ENCODE measurements at places on chromosomes 6 and 20. TPM values are rescaled to one million over a fixed set of nuclear protein-coding genes. Genes with fewer than 3 reads are reported as not detected.

The IP6K3 gene
- total RNA-seq: 23.8 TPM

DNA sequence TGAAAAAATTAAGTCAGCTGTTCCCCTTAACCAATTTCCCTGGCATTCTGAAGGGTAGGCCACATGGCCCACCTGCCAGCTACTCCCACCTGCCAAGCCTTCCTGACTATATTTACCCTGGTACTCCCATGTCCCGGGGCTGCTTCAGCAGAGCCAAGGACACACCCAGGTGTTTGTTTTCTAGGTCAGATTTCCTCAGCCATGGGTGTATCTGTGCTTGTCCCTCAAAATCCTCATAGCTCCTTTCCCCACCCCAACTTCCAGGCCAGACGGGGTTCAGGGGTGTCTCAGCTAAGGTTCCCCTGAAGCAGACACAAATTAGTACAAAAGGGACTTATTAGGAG is 139.4 kb upstream of the CDYL start:
- DNase-seq: no peak

DNA sequence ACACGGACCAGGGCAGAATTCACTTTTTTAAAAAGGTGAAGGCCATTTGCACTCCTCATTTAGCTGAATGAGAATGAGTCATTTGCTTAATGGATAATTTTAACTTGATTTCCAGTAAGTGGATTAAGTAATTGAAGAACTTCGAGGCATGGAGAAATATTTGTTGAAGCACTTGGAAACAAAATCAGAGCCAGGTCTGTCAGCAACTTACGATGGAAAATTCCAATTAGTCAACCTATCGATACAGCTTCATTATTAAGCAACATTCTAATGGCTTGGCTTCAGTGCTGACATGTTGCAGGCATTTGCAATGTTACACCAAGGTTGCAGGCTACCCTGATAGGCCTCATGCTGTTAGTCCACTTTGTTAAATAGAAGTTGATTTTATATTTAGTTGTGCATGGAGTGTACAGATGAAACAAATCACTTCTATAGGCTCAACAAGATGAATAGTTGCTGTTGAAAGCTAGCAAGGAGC is 423.5 kb upstream of the SLC35B3 start:
- no peak for DNase-seq

DNA sequence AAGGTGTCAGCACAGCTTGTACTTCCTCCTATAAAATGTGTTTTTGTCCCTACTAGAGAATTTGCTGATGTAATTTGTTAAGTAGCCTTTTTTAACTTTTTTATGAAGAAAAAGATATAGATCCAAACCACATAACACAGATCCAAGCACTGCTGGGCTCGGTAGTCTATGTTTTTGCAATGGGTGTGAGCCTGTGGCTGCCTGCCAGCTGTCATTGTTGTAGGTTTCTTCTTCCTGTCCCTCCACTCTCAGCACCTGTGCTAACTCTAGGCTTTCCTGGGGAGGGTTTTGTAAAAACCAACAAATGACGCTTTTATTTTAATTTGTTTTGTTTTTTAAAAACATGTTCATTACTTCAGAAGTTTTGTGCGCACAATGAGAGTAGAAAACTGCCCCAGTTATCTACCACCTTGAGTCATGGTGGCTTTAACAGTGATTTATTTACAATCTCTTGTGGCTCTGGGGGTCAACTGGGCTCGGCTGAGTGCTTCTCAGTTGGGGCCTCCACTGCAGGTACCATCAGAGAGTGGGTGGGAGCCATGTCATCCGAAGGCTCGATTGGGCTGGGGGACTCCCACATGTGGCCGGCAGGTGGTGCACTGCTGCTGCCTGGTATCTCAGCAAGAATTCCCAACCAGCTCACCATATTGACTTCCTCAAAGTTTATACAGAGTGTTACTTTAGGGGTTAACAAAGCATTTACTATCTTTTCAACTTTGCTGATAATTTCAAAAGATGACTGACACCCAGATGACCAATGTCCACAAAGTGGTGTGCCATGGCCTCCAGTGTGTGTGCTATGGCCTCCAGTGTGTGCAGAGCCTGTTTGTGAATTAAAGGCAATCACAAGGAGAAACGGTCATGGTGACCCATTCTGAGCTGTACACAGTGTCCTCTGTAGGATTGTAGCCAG is 3.0 kb upstream of the CCR6 start:
- no peak for DNase-seq

DNA sequence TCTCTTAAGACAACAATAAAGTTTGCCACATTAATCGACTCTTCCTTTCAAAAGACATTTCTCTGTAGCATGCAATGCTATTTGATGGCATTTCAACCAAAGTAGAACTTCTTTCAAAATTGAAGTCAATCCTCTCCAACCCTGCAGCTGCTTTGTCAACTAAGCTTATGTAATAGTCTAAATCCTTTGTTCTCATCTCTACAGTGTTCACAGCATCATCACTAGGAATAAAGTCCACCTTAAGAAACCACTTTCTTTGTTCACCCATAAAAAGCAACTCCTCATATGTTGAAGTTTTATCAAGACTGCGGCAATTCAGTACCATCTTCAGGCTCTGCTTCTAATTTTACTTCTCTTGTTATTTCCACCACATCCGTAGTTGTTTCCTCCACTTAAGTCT is 11.5 kb upstream of the BLOC1S5 start:
- DNase-seq: no peak

The TCP11 gene
- not detected for total RNA-seq

DNA sequence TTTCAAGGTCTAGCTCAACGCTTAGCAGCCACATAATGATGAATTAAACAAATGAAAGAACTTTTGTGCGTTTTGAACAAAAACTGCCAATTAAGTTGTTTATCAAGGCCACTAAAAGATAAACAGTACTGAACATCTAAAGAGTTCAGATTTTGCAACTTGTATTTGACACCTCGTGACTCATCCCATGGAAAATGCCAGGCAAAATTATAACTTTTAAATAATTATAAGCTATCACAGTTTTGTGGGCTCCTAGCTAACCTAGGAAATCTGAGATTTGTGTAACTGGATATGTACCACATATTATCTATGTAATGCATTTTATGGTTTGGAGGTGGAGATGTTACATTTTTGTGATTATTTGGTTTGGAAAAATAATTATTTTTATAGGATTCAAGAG is 9.6 kb upstream of the BAG2 start:
- DNase-seq: no peak

- no peak for DNase-seq
Observed at GRCh38 chr6:67640484-67640883, 994.6 kb upstream of the ADGRB3 start.

GRCh38 chr6:146961831-146962230 is 242.4 kb upstream of the STXBP5 start:
- no peak for DNase-seq

The PTCRA gene
- total RNA-seq: not detected

GRCh38 chr20:10074513-10074912 is 39.7 kb downstream of the ANKEF1 start:
- DNase-seq: peak; percentile 41

DNA sequence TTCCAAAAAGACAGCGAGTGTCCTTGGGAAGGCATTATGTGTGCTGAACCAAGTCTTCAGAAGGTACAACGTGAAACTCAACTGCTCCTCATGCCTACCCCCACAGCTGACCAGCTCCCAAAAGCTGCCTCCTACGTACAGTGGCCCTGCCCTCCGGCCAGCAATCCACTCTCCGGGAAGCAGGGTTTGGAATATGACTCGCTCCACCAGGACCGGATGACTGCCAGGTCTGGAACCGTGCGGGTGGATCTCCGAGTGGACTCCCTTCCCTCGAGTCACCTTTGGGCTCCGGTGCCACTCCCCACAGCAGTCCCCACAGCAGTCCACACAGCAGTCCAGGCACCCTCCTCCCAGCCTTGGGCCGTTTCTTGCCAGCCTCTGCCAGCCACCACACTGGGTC is 4.3 kb downstream of the ZBTB46 start:
- no peak for DNase-seq

The LRRC73 gene
- total RNA-seq: 1.2 TPM

The CDH4 gene
- 0.08 TPM for total RNA-seq

DNA sequence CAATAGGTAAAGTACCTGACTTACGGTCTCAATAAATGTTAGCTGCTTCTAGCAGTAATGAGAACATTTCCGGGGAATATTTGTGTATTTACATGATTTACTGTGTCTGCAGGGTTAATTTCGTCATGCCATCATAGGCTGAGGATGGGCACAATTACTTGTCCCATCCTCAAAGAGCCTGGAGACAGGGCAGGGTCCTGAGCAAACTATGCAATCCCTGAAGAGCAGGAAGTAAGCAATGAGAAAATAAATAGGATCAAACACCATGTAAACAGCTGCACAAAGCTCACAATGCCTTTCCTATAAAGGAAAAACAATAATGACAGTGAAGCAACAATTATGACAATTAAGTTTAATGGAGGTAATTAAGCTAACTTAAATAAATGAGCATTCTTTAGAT is 114.6 kb upstream of the FOXQ1 start:
- no peak for DNase-seq

- no peak for DNase-seq
Observed at GRCh38 chr6:75170691-75171560, 34.9 kb downstream of the COL12A1 start.

GRCh38 chr6:38492031-38492430 is 147.7 kb downstream of the BTBD9 start:
- DNase-seq: no peak

The SLC17A5 gene
- total RNA-seq: 12.7 TPM

The ZSCAN23 gene
- total RNA-seq: 1.1 TPM

DNA sequence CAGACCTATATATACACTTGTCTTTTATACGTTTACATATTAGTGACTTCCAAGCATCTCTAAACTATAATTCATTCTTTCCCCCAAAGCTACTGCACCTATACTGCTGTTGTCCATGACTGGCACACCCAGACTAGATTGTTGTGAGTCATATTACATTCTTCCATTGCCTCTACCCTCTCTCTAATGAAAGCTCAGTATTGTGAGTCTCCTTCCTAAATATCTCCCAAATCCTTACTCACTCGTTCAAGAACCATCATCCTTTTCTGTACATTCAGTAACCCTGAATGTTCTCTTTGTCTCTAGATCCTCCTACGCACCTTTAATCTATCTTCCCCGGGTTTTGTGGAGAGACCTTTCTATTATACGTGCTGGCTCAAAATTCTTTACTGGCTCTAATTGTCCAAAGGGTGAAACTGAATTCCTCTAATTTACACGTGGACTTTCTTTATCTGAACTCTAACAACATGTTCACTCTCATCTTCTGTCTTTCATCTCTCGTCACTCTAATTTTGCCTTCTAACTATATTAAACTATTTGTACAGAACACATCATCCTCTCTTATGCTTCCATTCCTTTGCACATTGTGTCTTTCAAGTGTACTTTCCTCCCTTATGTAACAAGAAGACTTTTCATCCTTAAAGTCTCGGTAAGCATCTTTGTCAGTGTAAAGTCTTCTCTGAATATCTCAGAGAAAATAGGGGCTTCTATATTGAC is 109.3 kb downstream of the IBTK start:
- DNase-seq: no peak

The LY6G6C gene
- not detected for total RNA-seq

- no peak for DNase-seq
Observed at GRCh38 chr6:51901766-51902764, 185.3 kb downstream of the PKHD1 start.

GRCh38 chr6:110322874-110323242 is 35.3 kb downstream of the METTL24 start:
- no peak for DNase-seq

GRCh38 chr6:100768816-100769351 is 112.2 kb downstream of the ASCC3 start:
- DNase-seq: no peak

The GATA5 gene
- total RNA-seq: 4.3 TPM

DNA sequence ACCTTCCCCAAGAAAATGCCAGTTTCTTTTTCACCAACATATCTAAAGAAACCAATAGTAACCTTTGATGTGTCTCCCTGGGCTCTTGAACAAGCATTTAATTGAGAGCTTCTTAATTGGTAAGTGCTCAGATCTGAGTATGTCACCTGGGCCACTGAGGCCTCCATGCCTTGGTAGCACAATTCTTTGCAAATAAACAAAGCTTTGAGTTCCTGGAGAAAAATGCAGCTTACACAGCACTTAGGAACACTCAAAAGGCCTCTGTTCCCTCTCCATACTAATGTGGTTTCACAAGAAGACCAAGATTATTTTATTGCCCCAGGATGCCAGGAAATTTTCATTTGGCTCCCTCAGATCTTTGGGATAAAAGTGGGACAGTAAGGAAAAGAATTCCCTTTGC is 217.6 kb upstream of the CEP162 start:
- no peak for DNase-seq

The SNAI1 gene
- total RNA-seq: 2.7 TPM

The PPIL6 gene
- 3.0 TPM for total RNA-seq

- no peak for DNase-seq
Observed at GRCh38 chr20:60627751-60628565, 624.1 kb upstream of the CDH4 start.

- DNase-seq: no peak
Observed at GRCh38 chr6:78770765-78771164, 96.6 kb upstream of the IRAK1BP1 start.

DNA sequence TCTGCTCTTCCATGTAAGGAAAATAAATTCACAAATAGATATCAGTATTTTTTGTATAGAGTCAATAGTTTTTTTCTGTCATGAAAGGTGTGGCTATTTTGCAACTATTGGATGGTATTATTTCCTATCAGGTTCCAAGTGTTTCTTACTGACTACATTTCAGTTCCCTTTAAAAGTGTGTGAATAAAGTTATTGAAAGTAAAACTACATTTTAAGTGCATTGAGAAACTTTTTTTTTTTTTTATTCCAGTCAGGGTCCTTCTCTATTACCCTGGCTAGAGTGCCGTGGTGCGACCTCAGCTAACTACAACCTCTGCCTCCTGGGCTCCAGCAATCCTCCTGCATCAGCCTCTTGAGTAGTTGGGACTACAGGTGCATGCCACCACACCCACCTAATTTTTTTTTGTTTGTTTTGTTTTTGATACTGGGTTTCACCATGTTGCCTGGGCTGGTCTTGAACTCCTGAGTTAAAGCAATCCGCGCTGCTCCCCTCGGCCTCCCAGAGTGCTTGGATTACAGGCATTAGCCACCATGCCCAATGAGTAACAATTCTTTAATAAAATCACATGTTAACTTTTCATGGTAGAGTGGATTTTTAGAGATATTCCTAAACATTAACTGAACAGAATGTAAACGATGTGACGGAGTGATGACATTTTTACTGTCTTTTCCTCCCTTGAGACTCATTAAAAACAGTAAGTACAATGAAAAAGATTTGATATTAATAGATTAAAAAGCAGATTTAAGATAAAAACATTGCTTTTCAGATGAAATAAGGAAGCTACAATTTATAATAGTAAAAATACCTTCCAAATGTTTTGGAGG is 69.7 kb upstream of the ADGRF4 start:
- no peak for DNase-seq

- no peak for DNase-seq
Observed at GRCh38 chr6:17633465-17634188, 33.5 kb downstream of the FAM8A1 start.
